Prostate gland (tissue), 2 donors: ENCODE measurements at places on chromosomes 16 and 17. TPM values are rescaled to one million over a fixed set of nuclear protein-coding genes. Genes with fewer than 3 reads are reported as not detected.

Gene GP1BA
- not detected for total RNA-seq

Gene PRSS21
- 33.5 TPM for total RNA-seq

Gene SEBOX
- total RNA-seq: not detected

DNA sequence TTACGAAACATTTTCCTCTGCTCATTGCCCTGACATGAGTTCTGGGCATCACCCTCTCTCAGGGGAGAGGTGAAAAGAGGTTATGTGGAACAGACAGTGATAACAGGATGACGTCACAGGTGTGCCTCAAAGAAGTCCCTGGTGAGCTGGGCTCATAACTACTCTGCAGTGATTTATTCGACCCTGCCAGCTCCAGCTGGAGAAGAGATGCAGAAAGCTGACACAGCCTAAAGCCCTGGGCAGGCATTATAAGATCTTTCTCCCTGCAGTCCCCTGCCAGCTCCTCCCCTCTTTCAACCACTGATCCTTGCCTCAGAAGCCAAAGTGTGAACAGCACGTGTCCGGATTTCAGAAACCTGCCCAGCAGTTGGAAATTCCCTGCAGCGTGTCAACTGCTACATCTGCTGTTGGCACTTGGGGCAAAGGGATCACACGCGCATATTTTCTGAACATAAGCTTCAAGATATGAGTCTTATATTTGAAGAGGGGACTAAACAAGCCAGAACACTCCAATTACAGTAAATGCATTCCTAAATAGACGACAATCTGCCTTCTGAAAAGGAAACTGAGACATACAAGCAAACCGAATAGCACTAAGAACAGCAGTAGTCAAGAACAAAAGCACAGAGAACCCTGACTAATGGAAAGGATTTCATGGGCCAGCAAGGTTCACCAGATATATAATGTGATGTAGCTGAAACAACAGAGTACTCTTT is 80.5 kb downstream of the SMG6 start:
- H3K36me3 ChIP-seq: no peaks in the 10 kb centered on the region
- H3K27me3 ChIP-seq: no peaks in the 10 kb centered on the region
- H3K4me3 ChIP-seq: no peak overlapping the region
- no peak for DNase-seq

DNA sequence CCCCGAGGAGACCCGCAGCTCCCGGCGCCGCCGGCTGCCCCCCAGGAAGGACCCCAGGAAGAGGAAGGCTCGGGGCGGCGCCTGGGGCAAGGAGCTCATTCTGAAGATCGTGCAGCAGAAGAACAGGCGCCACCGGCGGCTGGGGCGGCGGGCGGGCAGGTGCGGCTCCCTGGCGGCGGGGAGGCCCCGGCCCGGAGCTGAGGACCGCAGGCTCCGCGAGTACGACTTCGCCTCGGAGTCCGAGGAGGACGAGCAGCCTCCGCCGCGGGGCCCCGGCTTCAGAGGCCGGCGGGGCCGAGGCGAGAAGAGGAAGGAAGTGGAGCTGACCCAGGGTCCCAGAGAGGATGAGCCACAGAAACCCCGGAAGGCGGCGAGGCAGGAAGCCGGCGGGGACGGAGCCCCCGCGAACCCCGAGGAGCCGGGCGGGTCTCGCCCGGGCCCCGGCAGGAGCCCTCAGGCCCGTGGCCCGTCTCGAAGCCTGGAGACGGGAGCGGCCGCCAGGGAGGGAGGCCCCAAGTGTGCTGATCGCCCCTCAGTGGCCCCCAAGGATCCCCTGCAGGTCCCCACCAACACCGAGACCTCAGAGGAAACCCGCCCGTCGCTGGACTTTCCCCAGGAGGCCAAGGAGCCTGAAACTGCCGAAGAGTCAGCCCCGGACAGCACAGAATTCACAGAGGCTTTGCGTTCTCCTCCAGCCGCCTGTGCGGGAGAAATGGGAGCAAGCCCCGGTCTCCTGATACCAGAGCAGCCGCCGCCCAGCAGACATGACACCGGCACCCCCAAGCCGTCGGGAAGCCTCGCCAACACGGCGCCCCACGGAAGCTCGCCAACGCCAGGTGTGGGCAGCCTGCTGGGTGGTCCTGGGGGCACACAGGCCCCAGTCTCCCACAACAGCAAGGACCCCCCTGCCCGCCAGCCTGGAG is 22.3 kb upstream of the ZFPM1 start:
- peaks cover 6% of the 10 kb centered on the region for H3K4me1 ChIP-seq
- no peaks in the 10 kb centered on the region for H3K36me3 ChIP-seq
- H3K27ac ChIP-seq: peak overlapping the region; percentile 52
- DNase-seq: no peak
- H3K4me3 ChIP-seq: peak overlapping the region; percentile 40

DNA sequence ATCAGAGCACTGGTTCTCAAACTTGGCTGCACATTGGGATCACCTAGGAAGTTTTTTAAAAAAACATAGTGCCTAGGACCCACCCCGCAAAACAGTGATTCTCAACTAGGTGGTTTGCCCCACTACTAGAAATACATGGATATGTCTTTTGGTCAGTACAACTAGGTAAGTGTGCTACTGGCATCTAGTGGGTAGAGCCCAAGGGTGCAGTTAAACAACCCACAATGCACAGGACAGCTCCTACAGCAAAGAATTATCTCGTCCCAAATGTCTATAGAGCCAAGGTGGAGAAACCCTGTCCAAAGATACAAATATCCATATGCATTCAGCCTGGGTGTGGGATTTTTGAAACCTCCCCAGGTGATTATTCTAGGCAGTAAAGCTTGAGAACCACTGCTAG is 11.8 kb upstream of the ZNF19 start:
- no peaks in the 10 kb centered on the region for H3K4me1 ChIP-seq
- no peak for DNase-seq
- H3K27me3 ChIP-seq: no peaks in the 10 kb centered on the region
- H3K27ac ChIP-seq: no peak overlapping the region
- H3K4me3 ChIP-seq: no peak overlapping the region
- no peaks in the 10 kb centered on the region for H3K36me3 ChIP-seq

DNA sequence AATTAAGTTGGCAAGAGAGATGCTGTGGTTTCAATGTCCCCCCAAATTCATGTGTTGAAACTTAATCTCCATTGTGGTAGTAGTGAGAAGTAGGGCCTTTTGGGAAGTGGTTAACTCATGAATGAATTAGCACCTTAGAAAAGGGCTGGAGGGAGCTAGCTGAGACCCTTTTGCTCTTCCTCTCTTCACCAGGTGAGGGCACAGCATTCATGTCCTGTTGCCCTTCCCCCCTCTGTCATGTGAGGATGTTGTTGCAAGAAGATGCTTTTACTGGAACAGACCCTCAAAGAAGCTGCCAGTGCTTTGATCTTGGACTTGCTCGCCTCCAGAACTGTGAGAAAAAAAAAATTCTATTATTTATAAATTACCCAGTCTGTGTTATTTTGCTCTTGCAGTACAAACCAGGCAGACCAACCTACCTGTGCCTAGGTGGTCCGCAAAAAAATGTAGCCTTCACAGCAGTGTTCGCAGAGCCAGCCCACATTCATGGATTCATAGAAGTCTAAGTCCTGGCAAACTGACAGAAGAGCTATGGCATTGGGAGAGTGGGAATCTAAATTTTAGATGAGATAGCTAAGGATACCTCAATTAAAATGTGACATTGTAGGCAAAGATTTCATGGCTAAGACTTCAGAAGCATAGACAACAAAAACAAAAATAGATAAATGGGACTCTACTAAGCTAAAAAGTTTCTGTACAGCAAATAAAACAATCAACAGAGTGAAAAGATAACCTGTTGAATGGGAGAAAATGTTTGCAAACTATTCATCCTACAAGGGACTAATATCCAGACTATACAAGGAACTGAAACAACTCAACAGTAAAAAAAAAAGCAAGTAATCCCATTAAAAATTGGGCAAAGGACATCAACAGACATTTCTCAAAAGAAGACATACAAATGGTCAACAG is 32.0 kb upstream of the ABCA5 start:
- no peak for DNase-seq
- no peak overlapping the region for H3K27ac ChIP-seq
- H3K27me3 ChIP-seq: no peaks in the 10 kb centered on the region
- no peaks in the 10 kb centered on the region for H3K4me1 ChIP-seq

DNA sequence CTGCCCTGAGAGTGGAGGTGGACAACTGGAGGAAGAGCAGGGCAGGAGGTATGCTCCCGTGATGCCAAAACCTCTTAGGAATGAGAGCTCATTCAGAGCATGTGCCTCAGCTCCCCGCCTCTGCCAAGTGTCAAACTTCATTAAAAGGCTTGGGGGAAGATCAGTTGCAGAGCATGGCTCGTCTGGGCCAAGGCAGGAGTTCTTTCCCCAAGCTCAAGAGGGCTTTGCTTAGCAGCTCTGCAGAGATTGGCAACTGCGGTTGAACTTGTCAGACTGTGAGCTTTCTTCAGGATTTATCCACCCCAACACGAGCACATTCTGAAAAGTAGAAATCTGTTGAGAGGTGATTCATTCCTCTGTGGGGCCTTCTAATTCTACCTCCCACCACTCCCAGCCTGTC is 248.1 kb downstream of the HS3ST3A1 start:
- H3K27ac ChIP-seq: no peak overlapping the region
- no peak overlapping the region for H3K4me3 ChIP-seq
- H3K4me1 ChIP-seq: no peaks in the 10 kb centered on the region
- H3K27me3 ChIP-seq: no peaks in the 10 kb centered on the region

DNA sequence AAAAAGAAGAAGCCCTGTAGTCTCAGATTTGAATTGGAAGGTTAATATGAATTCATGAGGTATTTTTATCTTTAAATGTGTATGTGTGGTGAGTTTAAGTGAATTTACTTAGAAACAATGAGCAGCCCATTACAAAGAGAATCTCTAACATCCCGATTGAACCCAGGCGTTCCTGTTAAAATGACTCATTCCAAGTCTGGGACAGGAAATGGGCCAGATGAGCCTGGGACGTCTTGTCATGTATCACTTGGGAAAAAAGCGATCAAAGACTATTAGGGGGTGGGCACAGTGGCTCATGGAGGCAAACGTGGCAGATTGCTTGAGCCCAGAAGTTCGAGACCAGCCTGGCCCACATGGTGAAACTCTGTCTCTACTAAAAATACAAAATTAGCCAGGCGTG is 81.6 kb downstream of the SEC14L1 start:
- H3K27ac ChIP-seq: no peak overlapping the region
- no peak for DNase-seq
- no peaks in the 10 kb centered on the region for H3K36me3 ChIP-seq
- no peak overlapping the region for H3K4me3 ChIP-seq

DNA sequence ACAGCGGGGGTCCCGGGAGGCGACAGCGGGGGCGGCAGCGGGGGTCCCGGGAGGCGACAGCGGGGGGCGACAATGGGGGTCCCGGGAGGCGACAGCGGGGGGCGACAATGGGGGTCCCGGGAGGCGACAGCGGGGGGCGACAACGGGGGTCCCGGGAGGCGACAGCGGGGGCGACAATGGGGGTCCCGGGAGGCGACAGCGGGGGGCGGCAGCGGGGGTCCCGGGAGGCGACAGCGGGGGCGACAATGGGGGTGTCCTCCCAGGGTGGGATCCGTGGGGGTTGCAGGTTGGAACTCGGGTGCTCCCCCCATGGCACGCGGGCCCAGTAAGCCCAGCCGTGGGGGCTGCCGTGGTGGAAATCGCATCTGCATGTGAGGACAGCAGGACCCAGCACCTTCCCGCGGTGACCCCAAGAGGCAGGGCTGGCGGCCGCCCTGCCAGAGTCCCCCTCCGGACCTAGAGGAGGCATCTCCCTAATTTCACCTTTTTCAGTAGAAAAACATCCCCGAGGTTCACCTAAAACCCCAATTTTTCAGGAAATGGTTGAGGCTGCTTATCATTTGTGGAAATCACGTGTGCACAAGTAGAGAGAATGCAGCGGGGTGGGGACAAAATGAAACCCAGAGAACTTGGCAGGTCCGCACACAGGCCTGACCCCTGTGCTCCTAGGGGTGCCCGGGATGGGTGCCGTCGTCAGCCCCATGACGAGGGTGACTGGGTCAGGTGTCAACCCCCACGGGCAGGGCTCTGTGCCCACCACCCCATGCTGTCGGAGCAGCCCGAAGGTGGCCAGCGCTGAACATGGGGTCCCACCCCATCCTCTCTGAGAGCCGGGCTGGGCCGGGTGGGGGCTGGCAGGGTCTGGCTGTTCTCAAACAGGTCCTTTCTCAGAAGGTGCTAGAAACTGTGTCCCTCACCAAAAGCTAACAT is 10.5 kb upstream of the METRNL start:
- no peak overlapping the region for H3K27ac ChIP-seq
- DNase-seq: no peak
- H3K27me3 ChIP-seq: no peaks in the 10 kb centered on the region
- H3K36me3 ChIP-seq: no peaks in the 10 kb centered on the region
